ENCODE measurements at places on chromosomes 3 and 15.

GRCh38 chr3:46713898-46714552, 3.6 kb downstream of the PRSS50 start:
- DNase-seq, result no peak

- no peak for DNase-seq
Observed at GRCh38 chr3:172102123-172102882, 62.9 kb downstream of the FNDC3B start.

- peak; percentile 19 for DNase-seq
Observed at GRCh38 chr3:178663201-178663934, 127.1 kb downstream of the KCNMB2 start.

DNA sequence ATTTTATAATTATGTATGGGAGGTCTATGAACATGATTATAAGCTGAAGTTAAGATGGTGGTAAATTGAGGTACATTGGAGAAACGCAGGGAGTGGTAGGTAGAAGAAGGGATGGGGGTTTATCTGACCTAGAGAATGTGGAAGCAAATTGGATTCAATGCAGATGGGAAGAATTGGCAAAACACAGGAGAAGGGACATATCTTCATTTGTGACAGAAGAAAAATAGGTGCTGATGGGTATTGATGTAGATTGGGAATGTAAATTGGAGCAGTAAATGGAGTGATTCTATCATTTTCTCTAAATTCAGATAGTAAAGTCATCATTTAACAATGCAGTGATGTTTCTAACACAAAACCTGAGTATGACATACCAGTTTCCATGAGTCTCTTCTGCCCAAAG, 39.7 kb upstream of the AADAC start:
- DNase-seq, result no peak

- no peak for DNase-seq
Observed at GRCh38 chr3:188458756-188459155, 304.8 kb downstream of the LPP start.

GRCh38 chr15:64249883-64250575, 87.2 kb upstream of the PPIB start:
- peak; percentile 29 for DNase-seq

DNA sequence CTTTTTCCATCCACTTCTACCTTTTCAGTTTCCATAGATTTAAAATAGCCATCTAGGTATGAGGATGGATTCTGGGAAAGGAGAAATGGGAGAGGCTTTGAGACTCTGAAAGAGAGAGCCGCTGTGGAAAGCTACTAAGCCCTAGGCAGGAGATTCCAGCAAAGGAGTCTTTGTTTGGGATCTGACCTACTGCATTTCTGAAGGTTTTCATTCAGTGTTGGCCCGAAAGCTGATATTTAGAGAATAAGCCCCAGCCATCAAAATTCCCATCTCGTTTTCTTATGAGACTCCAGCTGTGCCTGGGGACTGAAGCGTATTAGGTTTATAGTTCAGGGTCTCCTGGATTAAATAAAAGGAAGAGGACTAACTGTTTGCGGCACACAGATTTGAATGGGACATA, 19.5 kb downstream of the LIPH start:
- no peak for DNase-seq

- DNase-seq, result no peak
Observed at GRCh38 chr3:181724192-181724965, 12.7 kb downstream of the SOX2 start.

DNA sequence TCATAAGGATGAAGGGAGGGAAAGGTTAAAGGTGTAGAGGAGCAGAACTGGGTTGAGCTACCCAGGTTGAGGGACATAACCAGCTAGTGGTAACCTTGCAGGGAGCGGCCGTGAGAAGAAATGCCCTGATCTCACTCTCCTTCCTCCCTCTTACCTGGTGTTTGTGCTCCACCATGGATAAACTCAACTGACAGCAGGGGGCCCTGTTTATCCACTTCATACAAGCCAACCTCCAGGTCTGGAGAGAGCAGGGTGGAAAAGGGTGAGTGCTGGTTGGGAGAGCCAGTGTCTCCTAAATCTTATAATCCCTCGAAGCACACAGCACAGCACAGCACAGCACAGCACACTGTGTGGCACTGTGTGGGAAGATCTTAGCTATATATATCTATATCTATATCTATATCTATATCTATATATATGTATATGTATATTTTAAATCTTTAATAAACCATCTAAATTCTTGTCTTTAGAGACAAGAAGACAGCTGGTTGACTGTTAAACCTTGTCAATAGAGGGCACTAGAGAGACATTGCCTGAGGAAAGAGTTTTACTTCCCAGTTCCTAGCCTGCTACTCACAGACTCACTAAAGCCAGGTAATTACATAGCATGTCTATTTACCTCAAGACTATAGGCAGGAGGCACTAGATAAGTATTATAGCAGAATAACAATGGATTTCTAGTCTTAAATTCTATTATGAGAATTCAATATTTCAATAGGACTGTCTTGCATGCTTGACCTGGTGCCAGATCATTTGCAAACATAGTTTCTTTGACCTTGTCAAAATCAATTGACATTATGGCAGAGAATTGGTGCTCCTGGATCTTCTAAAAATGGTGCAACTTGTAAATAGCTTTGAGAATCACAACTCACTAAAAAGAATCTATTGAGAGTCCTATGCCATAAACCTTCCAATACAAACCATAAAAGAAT, 21.7 kb upstream of the FMN1 start:
- peak; percentile 18 for DNase-seq

DNA sequence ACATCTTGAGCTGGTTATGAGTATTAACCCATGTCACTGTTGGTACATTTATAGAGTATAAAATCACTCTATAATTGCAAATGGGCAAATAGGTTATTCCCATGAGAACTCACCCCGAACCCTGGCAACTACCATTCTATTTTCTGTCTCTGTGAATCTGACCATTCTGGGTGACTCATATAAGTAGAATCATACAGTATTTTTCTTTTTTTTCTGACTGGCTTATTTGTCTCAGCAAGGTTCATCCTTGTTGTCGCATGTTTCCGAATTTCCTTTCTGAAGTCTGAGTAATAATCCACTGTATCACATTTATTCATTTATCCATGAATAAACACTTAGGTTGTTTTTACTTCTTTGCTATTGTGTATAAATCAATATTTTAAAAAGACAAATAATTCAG, 59.9 kb upstream of the CHRM5 start:
- peak; percentile 38 for DNase-seq

DNA sequence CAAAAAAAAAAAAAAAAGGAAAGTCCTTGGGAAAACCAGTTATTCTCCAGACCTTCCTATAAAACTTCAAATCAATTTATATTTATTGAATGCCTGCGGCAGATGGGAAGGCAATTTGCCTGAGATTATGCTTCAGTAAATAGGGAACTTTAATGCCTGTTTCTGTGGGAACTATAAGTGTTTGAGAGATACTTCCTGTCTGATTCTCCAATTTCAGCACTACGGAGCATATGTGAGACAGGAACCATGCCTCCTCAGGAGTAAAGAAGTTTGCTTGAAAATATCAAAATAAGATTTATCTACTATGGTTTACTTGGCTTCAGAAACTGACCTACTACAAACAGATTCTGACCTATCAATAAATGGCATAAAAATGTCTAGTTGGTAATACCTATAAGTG, 135.5 kb downstream of the CBLB start:
- DNase-seq, result no peak

DNA sequence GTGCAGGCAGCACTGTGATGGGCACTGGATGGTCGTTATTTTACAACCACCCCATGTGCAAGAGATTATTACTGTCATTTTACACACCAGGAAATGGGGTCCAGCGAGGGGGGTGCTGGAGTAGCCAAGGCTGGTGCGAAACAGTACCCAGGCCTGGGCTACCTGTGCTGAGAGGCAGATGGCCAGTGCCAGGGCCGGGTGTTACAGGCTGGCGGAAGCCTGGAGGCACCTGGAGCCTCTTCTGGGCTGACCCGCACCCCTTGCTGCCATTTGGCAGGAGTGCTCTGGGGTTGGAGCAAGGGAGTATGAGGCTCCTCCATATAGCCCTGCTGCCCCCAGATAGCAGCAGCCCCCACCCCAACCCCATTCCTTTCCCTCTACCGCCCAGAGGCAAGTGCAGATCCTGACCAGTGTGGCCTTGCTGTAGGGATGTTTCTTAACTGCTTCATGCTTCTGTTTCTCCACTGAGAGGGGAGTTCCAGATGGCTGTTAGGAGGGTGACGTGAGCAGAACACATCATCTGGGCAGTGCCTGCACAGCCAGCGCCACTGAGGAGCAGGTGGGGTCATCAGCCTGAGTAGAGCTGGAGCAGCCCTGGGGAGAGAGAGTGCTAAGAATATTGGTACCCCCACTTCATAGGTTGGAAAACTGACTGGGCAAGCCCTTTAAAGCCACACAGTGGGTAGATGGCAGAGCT, 15.3 kb downstream of the SNX33 start:
- DNase-seq, result no peak

- no peak for DNase-seq
Observed at GRCh38 chr3:60343831-60344230, 907.4 kb downstream of the FHIT start.

DNA sequence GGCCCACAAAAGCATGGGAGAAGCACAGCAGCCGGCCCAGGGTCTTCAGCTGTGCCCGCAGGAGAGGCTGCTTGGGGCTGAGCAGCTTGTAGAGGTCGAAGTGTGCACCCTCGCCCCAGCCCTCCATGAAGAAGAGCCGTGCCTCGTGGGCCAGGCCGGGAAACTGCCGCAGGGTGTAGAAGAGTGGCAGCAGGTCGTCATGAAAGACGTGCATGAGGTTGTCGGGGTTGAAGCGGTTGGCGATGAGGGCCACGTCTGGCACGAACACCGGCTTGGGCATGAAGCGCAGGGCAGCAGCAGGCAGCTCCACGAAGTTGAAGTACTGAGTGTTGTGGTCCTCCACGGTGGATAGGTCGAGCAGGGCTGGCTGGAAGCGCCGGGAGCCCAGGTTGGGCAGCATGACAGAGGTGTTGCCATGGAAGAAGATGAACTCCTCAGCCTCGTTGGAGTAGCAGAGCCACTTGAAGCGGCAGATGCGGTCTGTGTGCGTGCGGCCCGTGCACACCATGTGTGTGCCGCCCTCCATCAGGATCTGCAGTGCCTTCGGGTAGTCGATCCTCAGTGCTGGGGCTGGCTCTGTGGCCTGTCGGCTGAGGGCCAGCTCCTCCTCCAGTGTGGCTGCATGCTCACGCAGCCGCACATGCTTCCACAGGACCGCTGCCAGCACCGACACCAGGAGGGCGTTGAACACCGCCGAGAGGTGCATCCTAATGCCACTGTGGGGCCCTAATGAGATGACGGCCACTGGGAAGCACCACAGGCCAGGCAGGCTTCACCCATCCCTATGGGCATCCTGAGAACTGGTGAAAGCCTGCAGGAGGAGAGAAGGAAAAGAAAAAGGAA, 24.9 kb downstream of the POMGNT2 start:
- no peak for DNase-seq

DNA sequence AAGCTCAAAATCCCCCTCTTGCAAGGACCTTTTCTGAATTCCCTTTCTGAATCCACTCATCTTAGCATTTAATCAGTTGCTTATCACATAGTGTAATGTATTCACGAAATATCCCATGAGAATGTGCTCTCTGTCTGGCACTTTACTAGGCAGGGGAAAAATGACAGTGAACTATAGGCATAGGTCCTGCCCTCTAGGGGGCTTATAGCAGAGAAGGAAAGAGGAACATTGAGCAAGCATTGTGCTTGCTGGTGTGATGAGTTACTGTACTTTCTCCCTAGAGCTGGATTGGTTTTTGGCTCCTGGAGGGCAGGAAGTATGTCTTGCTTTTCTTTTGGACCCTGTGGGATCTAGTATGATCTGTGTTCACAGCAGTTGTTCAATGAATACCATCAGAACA, 26.5 kb downstream of the DUOX2 start:
- no peak for DNase-seq

DNA sequence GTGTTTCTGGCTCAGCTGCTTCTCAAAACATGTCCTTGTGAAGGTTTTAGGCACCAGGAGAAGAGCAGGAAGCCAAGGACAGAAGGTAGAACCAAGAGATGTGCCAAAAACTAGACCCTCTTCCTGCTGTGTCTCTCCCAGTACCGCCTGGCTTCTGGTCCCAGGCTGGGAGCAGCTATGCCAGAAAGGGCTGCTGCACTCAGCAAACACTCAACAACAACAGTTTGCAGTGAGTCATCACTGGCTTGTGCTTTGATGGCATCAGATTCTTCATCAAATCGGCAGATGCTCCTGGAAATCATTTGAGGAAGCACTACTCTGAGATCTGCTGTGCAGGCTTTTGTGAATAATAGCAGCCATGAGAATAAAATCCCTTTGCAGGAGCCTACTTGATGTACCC, 63.2 kb downstream of the DGKG start:
- no peak for DNase-seq

DNA sequence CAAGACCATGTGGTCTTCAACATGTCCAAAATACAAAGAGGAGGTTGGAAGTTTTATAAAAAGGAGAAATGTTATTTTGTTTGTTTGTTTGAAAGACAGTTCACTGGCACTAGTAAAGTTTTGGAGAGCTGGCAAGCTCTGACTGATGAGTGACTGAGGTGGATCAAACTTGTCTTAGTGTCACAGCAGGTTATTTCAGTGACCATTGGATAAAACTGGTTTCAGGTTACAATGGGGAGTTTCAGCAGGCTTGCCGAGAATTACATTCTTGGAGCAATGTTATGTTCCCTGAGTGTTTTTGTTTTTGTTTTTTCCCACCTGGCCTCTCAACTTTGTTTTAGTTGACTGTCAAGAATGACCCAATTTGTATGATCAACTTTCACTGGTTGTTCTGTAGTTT, 414.5 kb upstream of the ARHGEF26 start:
- no peak for DNase-seq

- peak; percentile 45 for DNase-seq
Observed at GRCh38 chr3:150956376-150956775, 16.2 kb downstream of the CLRN1 start.

DNA sequence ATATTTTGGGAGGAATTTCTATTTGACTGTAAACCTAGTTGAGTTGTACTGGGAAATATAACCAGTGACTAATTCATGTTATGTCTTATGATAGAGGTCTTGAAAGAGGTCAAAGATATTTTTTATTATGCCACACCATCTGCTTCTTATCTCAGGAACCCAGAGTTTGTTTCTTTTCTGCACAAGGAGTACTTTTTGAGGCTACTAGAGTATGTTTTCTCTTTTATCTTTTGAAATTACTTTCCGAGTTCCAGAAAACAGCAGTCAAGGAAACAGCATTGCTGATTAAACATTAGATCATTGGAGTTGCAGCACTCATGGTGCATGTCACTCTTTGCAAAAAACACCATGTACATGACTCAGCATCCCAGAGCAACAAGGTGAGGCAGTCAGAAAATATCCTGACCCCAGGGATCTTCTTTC, 645.8 kb upstream of the NR2F2 start:
- peak; percentile 68 for DNase-seq

DNA sequence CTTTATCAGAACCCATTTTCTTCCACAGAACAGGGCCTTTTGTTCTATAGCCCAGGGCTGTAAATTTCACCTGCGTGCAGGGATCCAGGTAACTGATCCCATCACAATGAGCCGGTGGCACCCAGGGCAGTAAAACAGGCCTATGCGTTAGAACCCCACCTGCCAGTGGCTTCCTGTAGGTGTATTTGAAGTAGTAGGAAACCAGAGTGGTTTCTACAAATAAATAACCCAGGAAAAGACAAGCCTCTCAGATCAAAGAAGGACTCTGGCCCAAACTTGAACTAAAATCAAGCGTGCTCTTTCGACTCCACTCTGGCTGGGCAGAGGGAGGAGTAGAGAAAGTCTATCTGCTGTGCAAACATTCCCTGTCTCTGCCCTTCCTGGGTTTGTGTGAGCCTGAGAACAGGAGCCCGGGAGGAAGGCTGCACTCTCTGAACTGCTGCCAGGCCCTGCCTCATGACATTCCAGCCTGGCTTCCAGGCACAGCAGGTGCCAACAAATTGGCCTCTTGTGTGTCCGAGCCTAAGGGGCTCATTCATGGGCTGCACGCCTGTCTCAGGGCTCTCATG, 77.7 kb downstream of the CEMIP start:
- no peak for DNase-seq

- no peak for DNase-seq
Observed at GRCh38 chr3:9373465-9373864, 10.6 kb downstream of the THUMPD3 start.

All from adipocyte (in vitro differentiated cells).